ENCODE measurements at places on chromosomes 13 and 19.

DNA sequence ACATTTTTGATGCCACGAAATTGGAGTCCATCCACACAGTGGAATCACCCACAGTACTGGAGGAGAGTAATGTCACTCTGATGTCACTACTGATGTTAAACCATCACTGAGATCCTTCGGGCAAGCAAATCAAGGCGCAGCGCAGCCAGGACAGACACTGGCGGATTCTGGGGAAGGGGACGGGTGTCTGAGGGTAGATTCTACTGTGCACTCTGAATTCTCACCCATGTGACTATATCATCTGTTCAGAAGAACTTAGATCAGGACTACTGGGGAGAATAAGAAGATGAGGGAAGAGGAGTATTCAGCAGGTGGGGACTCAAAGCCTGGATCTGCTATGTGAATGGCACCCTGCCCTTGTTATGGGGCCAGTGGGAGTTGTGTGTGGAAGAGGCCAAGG, 12.6 kb upstream of the SIGLEC6 start:
- DNase-seq, result no peak

DNA sequence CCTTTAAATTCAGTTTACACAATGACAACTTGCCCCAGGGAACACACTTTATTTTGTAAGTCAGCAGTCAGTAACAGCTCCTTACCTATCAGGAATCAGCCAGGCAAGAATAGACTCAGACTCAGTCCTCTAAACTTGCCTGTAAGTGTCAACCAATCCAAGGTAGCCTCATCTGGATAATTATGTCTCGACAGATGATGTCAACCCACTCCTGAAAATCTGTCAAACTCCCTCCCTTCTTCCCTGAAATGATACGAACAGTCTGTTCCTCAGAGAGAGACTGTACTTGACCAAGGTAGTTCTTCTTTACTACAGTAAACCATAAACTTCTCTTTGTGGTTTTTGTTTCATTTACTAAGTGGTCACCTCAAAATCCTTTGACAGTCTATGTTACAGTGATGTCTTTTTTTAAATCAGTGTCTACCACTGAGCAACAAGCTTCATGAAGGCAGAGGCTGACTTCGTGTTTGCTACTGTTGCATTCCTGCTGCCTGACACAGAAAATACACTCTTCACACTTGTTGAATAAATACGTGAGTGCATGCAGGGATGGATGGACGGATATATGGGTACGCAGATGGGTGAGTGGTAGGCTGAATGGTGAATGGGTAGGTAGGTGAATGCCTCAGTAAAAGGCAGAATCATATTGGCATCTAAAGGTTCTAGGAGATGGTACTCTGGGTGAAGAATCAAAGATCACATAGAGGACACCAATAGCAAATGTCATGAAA, 17.5 kb upstream of the FREM2 start:
- DNase-seq, result no peak

DNA sequence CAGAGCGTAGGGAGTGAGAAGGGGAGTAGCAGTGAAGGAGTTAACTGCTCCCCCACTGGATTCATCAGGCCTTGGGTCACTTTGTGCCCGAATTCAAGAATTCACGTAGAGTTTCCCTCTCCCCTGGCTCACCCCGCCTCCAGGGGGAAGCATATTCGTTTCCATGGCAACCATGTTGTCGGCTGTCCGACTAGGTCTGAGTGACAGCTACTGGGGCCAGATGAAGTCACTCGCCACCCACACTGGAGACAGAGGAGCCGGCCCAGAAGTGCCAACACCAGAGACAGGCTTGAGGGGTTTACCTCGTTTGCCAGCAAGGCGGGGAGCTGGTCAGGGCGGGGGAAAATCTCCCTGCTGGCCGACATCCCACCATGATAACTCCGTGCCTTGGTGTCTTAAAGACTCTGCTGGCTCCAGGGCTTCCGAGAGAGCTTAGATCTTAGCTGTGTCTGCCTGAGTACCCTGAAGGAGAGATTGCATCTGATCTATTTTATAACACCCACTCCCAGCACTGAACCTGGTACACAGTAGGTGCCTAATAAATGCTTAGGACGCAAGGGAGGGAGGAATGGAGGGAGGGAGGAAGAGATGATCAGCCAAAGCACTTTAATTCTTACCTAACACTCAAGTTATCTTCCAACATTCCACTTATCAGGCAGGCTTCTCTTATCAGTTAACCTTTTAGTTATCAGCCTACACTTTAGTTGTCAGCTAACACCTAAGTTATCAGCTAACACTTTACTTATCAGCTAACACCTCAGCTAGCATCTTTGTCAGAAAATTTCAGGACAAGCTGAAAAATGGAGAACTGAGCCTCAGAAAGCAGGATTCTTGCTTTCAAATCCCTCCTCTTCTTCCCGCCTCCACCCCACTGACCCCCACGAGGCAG, 57.2 kb upstream of the ZNRF4 start:
- peak; percentile 55 for DNase-seq

- DNase-seq, result no peak
Observed at GRCh38 chr19:57242821-57243220, 2.4 kb downstream of the ZNF805 start.

GRCh38 chr13:20151612-20152011, 9.2 kb downstream of the GJA3 start:
- DNase-seq, result no peak

GRCh38 chr13:92418818-92419412, 807.7 kb upstream of the GPC6 start:
- DNase-seq, result no peak

GRCh38 chr19:49506575-49507105, 5.8 kb upstream of the FCGRT start:
- DNase-seq, result peak; percentile 89

GRCh38 chr13:72462166-72462565, 265.3 kb downstream of the MZT1 start:
- no peak for DNase-seq

DNA sequence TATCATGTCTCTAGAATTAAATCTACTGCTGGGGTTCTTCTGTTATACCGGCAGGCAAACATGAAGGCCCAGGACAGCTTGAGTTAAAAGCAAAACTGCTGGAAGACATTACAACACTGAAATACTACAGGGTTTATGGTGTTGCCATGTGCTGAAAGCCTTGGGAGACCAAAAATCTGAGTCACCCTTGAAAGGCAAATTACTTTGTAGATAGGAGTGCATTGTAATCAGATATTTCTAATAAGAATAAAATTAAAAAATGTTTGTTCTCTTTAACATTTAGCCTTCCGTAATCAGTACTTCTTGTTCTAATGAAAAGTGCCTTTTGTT, 181.3 kb downstream of the PCDH9 start:
- DNase-seq, result no peak

DNA sequence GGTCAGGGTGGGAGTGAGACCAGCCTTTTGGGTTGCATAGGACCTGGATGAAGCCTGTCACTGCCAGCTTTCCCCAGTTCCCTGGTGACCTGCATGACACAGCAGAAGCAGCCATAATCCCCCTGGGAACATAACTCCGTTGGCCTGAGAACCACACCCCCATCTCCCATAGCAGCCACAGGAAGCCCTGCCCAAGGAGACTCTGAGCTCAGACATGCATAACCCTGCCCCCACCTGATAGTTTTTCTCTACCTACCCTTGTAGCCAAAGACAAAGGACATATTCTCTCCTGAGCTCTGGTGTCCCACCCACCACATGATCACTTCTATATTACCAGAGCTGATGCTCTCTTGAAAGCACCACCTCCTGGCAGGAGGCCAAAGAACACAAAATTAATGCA, 413.5 kb upstream of the HTR2A start:
- DNase-seq, result no peak

DNA sequence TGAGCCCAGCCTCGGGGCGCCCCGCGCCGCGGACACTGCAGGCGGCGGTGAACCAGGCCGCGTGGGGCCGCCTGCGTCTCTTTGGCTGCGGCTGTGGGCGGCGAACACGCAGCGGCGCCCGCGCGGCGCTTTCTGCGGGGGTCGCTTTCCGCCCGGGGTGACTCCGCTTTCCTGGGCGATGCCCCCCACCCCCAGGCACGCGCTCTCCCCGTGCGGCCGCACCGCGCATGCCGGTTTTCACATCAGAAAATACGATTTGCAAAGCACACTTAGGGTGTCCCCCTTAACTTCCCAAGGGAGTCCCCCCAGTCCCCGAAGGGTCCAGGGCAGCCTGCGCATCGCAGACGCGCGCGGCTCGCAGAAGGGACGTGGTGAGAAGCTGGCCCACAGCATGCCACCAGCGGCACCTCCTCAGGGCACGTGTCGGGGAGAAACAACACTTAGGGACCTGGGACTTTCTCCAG, 5.3 kb downstream of the F7 start:
- DNase-seq, result peak; percentile 18

DNA sequence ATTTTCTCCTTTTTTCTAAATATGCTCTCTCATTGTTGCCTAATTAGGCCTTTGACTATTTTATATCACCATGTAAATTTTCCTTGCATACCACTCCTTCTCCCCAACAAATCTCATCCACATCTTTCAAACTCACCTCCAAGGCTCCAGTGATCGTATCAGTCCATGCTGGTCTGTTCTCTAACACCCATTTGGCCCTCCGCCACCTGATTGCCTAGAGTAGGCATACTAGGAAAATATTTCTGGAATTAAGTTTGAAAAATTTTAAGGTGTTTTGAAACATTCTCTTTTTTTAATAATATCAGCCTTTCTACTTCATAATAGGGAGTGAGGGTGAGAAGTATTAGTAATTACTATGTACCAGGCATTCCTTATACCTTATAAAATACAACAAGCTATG, 473.9 kb downstream of the FGF9 start:
- no peak for DNase-seq

DNA sequence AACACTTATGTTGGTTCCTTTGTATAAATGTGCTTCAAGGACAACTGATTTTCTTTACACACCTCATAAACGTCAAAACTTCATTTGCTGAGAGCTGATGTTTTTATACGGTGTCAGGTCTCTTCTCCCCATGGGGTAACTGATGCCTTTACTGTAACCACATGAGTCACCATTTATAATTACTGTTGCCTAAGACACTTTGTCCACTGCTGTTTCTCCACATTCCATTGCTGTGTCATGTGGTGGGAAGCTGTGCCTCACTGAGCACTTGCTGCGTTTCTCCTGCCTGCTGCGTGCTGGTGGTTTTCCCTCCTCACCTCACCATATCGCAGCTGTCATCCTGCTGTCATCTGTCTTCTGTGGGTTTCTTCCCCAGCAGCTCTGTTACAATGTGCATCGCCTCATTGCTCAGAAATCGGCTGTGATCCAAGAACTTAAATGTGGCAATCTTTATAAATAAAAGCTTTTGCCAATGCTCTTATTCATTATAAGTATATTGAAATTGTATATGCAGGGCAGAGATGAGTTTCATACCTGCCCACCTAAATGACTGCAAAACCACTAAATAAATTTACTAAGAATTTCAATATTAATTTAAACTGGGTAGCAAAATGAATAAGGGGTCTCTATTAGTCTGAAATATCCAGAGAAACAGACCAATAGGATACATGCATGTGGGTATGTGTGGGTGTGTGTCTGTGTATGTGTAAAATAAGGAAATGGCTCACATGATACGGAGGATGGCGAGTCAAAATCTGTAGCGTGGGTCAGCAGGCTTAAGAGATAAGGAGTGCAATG, 547.0 kb upstream of the SLITRK5 start:
- DNase-seq, result peak; percentile 16

- no peak for DNase-seq
Observed at GRCh38 chr13:108551674-108552073, 77.7 kb upstream of the MYO16 start.

- no peak for DNase-seq
Observed at GRCh38 chr19:56324436-56324835, 9.8 kb upstream of the ZSCAN5A start.

GRCh38 chr13:31192306-31192705, 7.5 kb upstream of the B3GLCT start:
- no peak for DNase-seq

DNA sequence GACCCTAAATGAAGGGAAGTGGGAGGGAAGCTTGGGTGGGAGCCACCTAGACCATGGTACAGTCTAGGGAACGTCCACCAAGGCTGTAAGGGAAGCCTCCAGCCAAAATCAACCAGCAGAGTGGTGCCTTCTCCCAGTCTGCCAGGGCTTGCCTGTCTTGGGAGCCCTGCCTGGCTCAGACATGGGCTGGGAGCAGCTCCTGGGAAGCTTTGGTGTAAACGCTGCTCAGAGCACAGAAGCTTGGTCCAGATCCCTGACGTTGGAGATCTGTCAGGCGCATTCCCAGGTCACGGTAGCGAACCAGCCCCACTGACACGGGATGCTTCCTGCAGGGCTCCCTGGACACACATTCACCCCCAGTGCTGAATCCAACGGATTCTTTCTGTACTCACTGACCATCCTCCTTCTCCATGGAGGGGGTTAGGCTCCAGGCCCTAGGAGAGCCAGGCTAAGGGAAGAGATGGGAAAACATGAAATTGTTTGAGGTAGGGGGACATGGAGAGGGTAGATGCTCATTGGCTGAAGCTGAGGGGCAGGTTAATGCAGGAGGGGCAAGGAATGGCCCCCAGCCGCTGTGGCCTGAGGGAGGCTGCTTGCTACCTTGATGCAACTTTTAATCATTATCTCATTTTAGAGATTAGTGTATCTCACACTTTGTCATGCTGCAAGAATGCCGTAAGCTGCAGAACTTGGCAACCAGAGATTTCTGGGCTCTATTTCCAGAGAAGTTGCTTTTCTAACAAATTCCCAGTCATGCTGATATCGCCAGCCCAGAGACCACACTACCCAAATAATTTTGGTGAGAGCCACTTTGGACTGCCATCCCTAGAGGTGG, 195.8 kb downstream of the UQCRFS1 start:
- no peak for DNase-seq

DNA sequence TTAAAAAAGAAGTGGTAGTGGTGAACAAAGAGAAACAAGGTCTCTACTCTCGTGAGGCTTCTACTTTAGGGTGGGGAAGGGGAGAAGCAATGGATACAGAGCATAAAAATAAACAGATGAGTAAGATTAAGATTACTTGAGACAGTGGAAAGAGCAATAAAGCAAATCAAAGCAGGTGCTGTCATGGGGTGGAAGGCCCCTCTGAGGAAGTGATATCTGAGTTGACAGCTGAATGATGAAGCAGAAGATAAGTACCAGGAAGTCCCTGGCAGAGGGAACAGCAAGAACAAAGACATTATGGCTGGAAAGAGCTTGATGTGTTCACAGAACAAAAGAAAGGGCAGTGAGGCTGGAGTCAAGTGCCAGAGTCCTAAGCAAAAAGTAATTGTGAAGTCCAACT, 221.8 kb downstream of the ENOX1 start:
- no peak for DNase-seq

DNA sequence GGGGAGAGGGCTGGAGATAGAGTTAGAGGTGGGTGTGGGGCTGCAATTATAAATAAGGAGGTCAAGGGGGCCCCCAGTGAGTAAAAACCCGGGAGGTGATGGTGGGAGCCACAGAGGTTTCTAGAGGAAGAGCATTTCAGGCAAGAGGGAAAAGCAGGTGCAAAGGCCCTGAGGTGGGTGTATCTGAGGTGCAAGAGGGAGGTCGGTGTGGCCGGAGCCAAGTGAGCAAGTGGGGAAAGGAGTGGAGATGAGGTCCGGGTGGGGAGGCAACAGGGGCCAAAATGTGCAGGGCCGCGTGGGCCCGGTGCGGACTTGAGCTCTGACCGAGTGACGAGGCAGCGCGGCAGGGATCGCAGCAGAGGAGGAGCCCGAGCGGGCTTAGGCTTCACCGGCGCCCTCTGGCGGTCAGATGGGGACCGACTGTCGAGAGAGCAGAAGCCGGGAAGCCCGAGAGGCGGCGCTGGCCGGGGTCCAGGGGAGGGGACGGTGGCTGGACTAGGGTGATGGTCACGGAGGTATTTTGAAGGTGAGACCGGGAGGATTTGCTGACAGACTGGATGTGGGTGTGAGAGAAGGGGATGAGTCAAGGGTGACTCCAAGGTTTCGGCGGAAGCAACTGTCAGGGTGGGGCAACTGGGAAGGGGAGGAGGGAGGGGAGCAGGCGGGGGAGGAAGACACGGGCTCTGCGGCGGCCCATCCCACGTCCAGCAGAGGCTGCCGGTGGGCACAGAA, 17.7 kb upstream of the SPACA4 start:
- peak; percentile 96 for DNase-seq
